CD4-positive, alpha-beta T cell treated with Interleukin-4 for 4 hours (primary cell): ENCODE measurements at places on chromosomes 12 and 14.

- no peak for DNase-seq
These were observed 296.2 kb downstream of the GPHN start for GRCh38 chr14:66804141-66804540.

DNA sequence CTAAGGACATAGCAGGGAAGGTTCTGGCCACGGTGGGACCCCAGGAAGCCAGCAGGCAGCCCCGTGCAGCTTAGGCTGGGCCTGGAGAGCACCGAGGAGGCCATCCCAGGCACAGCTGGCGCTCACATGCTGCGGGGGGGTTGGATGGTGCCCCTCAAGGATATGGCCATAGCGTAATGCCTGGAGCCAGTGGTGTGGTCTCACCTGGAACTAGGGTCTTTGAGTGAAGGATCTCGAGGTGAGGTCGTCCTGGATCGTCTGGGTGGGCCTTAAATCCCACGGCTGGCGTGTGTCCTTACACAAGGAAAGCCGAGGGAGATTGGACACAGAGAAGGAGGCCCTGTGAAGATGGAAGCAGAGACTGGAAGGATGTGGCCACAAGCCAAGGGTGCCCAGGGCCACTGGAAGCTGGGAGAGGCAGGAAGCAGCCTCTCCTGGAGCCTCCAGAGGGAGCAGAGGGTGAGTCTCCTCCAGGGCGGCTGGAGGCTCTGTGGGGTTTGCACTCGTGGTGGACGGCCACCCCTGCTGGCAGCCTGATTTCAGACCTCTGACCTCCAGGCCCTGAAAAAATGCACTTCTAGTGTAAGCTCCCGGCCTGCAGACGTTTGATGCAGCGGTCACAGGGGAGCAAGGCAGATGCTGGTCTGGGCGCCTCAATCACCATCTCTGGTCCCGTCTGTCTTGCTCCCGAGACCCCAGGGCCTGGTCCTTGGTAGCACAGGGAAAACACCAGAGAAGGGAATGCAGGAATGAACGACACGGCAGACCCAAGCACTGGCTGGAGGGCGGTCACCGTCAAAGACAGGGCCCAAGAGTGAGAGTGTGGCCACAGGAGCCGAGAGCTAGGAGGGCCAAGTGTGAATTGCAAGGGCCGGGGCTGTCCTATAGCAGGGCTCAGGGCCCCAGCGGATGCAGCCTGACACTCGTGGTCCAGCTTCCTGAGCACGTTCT lies 218.6 kb downstream of the KIF26A start:
- DNase-seq = no peak

GRCh38 chr12:85558684-85559083 lies 277.5 kb downstream of the RASSF9 start:
- DNase-seq = no peak

- no peak for DNase-seq
These were observed 309.3 kb downstream of the PDZRN4 start for GRCh38 chr12:41497409-41497808.

DNA sequence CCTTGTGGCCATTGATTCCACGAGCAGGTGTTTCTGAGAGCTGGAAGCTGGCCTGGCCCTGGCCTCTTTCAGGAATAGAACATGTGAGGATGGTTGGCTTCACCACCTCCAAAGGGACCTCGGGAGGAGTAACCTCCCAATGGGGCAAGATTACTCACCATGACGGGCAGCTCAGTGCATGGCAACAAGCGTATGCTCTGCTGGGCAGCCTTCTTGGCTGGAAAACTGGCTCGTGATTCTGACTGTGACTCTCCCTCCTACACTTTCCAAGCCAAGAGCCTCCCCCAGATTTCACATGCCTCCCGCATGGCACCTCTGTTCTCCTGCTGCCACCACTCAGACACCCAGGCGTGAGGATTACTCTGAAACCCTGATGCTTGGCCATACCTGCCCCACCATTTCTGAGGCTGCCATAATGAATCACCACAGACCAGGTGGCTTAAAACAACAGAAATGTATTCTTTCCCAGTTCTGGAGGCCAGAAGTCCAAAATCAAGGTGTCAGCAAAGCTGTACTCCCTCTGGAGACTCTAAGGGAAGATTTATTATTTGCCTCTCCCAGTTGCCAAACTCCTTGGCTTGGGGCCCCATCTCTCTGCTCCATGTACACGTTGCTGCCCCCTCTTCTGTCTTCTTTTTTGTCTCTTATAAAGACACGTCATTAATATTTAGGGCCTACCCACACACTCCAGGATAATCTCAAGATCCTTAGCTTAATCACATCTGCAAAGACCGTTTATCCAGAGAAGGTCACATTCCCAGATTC lies 215.9 kb downstream of the CHST11 start:
- no peak for DNase-seq

DNA sequence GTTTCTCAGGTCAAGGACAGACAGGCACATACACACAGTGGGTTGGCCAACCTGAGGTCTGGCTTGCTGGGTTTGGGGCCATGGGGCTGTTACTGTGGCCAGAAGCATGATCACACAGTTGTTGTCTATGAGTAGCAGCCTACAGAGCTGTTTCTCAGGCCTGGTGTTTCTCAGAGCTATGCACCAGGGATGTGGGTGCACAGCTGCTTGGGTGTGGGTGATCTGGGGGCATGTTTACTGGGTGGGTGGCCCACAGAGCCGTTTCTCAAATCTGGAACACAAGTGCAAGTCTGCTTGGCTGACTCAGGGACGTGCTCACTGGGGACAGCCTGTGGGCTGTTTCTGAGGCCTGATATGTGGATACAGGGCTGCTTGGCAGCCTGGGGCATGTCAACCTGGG lies 23.1 kb upstream of the PALS1 start:
- no peak for DNase-seq

DNA sequence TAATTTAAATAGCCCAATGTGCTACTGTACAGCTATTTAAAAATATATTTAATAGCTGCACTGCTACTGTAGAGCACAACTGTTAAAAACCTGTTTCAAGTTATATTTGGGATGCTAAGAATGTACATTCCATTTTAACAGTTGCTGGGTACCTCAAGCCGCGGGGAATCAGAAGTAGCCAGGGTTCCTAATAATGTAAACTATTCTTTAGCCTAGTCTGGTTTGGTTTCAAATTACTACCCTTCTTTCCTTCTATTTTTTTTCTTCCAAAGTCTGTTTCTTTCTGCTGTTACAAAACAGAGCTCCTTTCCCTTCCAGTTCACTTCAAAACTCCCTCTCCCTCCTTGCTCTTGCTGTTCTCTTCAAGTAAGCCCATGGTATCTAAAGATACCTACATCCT lies 21.3 kb downstream of the SCAF11 start:
- no peak for DNase-seq

- DNase-seq = peak; percentile 3
These were observed 53.4 kb downstream of the PLBD1 start for GRCh38 chr12:14514154-14514842.

DNA sequence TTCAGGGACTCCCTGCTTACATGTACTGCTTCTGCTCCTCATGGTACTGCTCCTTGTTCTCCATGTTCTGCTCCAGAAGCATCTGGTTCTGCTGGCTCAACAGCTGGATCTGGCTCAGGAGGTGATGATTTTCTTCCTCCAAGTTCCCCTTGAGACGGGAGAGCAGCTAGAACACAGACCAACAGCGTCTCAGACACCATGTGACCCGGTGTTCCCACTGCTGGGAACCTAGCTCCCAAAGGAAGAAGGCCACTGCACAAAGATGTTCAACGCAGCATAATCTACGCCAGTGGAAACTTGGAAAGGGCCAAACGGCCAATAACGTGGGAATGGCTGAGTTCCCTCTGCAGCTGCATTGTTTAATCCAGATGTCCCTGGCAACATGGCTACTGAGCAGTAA lies 49.6 kb upstream of the GPR68 start:
- DNase-seq = no peak

DNA sequence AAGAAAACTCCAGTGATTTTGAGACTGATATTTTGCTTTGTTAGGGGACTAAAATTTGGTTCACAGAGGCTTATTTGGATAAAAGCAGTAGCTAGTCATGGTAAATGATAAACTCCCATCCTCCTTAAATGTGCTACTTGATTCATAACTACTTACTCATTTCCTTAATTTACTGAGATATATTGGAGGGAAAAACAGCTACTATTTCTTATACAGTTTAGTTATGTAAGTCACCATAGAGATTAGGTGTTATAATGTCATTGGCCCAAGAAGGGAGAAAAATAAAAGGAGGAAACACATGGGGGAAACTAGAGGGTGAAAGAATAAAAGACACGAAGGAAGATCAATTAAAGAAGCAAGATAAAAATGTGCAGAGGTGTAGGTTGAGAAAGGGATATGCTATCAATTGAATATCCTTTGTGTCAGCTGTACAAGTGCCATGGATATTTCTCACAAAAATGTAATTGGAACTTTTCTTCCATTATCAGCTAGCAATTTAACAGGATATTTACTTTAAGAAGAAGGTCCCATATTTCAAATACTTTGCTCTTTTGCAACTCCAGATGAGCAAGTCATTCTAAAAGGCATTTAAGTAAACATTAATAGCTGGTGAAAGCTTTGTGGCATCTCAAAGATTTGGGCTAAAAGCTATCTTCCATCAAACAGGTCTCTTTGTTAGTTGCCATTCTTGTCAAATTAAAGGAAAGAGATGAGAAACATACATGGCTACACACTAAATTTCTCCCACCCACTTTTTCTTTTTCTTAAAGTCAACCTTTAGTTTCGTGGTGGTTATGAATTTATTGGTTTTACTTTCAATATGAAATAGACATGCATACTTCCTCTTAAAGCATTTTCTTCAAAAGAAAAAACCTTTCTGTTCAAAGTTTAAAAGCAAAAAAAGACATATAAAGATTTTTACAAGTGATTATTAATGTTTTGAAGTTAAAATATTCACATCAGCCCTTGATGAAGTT lies 439.5 kb downstream of the CCER1 start:
- DNase-seq = no peak

GRCh38 chr12:104189915-104190555 lies 25.5 kb upstream of the TXNRD1 start:
- DNase-seq = no peak

GRCh38 chr14:51219473-51220448 lies 20.3 kb upstream of the TMX1 start:
- DNase-seq = no peak

- no peak for DNase-seq
These were observed 411.6 kb upstream of the CCDC196 start for GRCh38 chr14:66074537-66074936.

GRCh38 chr14:96125536-96125935 lies 79.1 kb upstream of the BDKRB2 start:
- DNase-seq = no peak

GRCh38 chr14:35072226-35072625 lies 26.2 kb downstream of the FAM177A1 start:
- no peak for DNase-seq

GRCh38 chr12:88566430-88566829 lies 13.8 kb downstream of the KITLG start:
- no peak for DNase-seq

DNA sequence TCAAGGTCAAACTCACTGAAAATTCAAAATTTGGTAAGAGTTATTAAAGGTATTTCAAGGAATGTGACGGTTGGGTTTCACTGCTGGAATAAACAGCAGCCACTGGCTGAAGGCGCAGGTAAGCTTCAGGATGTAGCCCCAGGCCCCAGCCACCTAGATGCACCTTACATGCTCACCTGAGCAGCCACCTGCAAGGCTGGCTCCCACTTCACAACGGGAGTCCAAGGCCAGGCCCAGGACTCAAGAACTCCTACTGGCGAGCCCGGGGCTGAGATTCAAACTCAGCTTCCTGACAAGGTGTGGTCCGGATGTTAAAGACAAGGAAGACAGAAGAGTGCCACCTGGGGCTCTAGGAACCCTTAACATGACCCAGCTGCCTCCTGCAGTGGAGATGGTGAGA lies 78.4 kb downstream of the ITPK1 start:
- no peak for DNase-seq

DNA sequence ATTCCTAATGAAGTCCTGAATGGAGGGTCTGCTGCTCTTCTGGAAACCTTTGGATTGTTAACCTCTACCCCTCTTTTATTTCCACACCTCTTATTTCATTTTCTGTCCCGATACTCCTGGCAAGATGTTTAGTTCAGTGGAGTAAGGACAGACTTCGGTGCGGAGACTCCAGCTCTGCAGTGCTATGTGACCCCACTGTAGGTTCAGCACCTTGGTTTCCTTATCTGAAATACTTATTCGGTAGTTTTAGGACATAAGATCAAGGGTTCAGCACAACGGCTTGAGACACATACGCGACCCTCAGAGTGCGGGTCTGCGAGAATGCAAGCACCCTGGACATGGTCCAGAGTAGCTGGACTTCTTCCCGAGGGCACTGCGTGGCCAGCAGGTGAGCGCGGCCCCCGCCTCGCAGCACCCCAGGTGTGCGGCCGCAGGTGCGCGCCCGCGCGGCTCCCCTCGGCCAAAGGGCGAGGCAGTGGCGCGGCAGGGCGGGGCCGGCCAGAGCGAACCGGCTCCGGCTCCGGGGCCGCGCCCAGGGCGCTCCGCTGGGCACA lies 465 bp upstream of the FGD4 start:
- DNase-seq = no peak

DNA sequence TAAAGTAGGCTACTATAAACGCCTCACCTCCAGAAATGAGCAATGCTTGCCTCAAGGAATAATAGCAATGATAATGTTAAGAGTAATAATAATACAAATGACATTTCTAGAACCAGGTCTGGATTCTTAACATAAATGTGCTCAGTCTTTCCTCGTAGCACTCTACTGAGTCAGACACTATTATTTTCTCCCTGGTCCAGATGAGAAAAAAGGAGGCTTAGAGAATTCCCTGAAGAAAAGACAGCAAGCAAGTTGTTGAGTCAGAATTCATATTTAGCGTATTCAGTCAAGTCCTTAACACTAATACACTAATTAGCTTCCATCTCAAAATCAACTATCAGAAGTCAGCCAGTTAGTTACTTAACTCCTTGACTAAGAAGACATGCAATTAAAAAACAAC lies 13.2 kb downstream of the KCNC2 start:
- DNase-seq = no peak

GRCh38 chr12:6201213-6201608 lies 1.0 kb downstream of the CD9 start:
- no peak for DNase-seq

- DNase-seq = no peak
These were observed 35.6 kb downstream of the RASSF8 start for GRCh38 chr12:25993901-25994651.

- peak; percentile 28 for DNase-seq
These were observed 397.4 kb upstream of the OR4E1 start for GRCh38 chr14:22071006-22071405.

GRCh38 chr12:12376646-12377448 lies 20.0 kb downstream of the BORCS5 start:
- peak; percentile 89 for DNase-seq

DNA sequence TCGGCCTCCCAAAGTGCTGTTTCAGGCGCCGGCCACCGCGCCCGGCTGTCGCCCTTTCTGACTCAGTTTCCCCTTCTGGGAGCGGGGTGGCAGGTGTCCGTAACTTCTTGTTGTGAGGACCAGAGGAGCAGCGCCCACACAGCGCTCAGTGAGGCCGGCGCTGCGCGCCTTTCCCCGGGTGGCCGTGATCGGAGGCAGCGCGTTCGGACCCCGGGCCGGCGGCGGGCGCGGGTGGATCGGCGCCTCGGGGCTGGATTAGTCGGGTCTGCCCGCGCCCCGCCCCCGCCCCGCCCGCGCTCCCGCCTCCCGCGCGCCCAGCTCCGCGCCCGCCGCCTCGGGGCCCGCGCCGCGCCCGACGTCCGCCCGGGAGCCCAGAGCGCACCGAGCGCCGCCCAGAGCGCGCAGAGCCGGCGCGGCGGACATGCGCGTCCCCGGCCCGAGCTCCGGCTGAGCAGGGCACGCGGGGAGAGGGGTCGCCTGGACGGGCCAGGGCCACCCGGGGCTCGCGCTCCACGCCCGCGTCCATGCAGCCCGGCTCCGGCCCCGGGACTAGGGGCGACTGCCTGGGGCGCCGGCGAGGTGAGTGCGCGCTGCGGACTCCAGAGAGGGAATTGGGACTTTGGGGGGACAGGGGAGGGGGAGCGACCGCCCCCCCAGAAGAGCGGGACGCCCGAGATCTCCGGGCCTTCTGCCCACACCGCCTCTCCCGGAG lies 50.6 kb downstream of the LRCOL1 start:
- DNase-seq = no peak
